ENCODE measurements at places on chromosomes 5 and 9. TPM values are rescaled to one million over a fixed set of nuclear protein-coding genes. Genes with fewer than 3 reads are reported as not detected.

DNA sequence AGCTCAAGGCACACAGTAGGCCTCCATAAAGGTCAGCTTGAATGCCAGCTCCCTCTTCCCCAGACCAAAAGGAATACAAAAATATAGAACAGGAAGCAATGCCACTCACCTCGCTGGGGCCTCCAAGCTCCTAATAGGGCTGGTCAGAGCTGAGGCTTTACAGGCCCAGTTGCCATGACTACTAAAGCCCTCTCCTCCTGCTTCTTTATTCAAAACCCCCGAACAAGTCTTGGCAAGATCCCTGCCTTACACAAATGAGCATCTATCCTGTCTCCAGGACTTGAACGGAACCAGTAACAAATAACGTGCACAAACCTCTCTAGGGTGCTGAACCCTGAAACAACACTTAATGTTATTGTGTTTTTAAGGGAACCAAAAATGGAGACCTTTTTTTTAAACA is 136.3 kb downstream of the SIL1 start:
- no peak overlapping the region for H3K27ac ChIP-seq
- H3K4me3 ChIP-seq: no peak overlapping the region
- H3K4me1 ChIP-seq: no peaks in the 10 kb centered on the region
- no peak for DNase-seq
- H3K36me3 ChIP-seq: no peaks in the 10 kb centered on the region
- no peaks in the 10 kb centered on the region for H3K27me3 ChIP-seq

DNA sequence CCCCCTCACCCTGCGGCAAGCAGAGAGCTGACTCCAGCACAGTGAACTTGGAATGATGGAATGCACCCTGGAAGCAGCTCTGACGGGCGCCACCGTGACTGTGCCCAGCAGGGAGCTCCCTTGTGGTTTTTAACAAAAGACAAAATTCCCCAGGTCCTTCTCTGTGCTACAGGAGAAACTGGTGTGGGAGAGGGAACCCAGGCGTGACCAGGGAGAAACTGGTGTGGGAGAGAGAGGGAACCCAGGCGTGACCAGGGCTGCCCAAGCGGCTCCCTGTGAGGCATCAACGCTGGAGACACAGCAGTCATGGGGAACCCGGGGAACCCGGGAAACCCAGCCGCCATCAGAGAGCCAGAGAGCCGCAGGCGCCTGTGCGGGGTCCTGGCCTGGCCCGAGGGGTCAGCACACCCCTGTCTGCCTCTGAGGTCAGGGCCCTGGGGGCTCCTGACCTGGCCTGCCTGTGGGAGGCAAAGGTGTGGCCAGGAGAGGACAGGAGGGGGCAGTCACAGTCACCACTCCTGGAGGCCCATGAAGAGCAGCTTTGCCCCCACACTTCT is 3.1 kb upstream of the AHRR start:
- no peak overlapping the region for H3K4me3 ChIP-seq
- DNase-seq: no peak
- peaks cover 11% of the 10 kb centered on the region for H3K36me3 ChIP-seq
- H3K4me1 ChIP-seq: peaks cover 29% of the 10 kb centered on the region
- peaks cover 2% of the 10 kb centered on the region for H3K27me3 ChIP-seq

HMGXB3 gene
- 36.5 TPM for total RNA-seq

LMNB1 gene
- total RNA-seq: 384 TPM
